Tracheal epithelial cell (primary cell): ENCODE measurements at places on chromosomes 4 and X. TPM values are rescaled to one million over a fixed set of nuclear protein-coding genes. Genes with fewer than 3 reads are reported as not detected.

Gene GSTCD
- total RNA-seq: 17.8 and 26.4 TPM in 2 replicates

Gene SOX3
- total RNA-seq: not detected in 2 replicates

Gene HEPH
- not detected in 2 replicates for total RNA-seq

Gene ADH1B
- not detected in 2 replicates for total RNA-seq

Gene SSX1
- not detected in 2 replicates for total RNA-seq

Gene CLGN
- total RNA-seq: 3.9 and 95.7 TPM in 2 replicates

Gene CACNA1F
- 0.21 TPM in 1 of 2 replicates, not detected in the other for total RNA-seq

Gene CFP
- not detected in 2 replicates for total RNA-seq

Gene ZAR1
- total RNA-seq: not detected in 2 replicates

Gene DCHS2
- total RNA-seq: under 0.01 TPM in 1 of 2 replicates, not detected in the other

Gene SMIM10L2A
- total RNA-seq: 2.2 and 5.5 TPM in 2 replicates

Gene MTNR1A
- total RNA-seq: not detected in 2 replicates

Gene BGN
- total RNA-seq: 0.21 and 0.48 TPM in 2 replicates

Gene JCHAIN
- not detected in 2 replicates for total RNA-seq
